Keratinocyte (primary cell): ENCODE measurements at places on chromosomes 7 and 10.

DNA sequence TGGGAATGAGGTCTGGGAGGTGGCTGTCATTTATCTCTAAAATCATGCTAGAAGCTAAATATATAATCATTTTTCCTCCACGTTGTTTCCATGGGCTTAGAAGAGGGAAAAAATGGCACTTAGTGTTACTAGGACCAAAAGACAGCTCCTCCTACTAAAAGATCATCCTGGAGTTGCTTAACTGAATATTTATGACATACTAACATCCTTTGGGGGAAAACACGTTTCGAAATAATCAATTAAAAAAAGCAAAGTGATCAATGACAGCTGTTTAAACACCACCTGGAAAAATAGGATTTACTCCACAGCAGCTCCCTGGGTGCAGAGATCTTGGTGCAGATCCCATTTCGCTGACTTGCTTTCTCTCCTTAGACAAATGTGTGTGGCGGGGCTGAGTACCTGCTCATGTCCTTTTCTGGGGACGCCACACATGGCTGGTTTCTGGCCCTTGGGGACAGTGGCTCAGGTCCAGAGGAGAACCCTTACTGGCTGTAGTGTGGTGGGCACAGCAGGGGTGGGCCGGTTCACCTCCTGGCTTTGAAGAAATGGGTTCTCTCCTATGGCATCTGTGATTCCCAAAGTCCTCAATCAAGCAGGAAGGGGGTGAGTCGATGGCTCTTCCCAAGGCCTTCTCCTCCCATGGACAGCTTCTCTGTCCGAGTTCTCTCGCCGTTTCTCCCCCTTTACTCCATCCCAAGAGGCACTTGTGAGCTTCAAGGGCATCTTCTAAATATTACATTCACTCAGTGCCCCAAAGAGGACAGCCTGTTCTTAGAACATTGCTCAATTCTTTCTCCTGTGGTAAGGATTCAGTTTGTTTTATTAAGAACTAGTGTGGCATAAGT is 156.4 kb upstream of the KLF14 start:
- no peak for DNase-seq

DNA sequence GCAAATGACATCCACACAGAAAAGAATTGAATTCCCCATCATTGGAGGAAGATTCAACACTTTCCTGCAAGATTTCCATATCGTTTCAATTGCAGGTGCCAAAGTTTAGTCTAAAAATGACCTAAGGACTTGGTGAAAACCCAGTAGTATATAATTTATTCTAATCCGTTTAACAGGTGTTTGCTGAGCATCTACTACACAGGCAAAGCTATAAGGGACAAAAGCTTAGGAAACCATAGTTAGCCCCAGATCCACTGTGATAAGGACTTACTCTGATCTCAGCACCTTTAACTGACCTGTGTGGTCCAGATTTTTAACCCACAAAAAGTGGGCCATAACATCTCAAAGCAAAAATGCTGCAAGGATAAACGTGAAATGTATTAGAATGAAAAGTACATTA is 19.1 kb downstream of the UBE2H start:
- DNase-seq: no peak

GRCh38 chr10:14873090-14873760 is 5.4 kb upstream of the SUV39H2 start:
- no peak for DNase-seq

DNA sequence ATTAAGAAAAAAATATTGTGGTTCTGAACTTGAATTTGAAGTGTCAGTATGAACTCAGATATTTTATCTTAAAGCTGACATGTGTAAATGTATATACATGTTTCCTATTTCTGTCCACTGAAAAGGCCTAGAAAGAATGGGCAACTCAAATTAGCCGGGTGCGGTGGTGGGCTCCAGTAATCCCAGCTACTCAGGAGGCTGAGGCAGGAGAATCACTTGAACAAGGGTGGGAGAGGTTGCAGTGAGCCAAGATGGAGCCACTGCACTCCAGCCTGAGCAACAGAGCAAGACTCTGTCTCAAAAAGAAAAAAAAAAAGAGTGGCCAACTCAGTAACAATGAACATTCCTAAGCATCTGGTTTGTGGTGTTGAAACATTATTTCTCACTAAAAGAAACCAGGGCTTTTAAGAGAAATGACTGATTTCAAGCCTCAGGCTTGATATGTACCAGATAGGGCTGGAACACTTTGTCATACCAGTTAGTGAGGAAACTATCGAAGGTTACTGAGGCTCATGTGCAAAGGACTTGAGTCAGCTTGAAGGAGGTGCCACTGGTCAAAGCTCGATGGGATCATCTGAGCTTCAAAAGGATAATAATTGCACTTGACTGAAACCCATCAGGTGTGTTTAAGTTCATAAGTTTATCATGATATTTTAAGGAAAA is 40.5 kb downstream of the AOAH start:
- peak; percentile 88 for DNase-seq

DNA sequence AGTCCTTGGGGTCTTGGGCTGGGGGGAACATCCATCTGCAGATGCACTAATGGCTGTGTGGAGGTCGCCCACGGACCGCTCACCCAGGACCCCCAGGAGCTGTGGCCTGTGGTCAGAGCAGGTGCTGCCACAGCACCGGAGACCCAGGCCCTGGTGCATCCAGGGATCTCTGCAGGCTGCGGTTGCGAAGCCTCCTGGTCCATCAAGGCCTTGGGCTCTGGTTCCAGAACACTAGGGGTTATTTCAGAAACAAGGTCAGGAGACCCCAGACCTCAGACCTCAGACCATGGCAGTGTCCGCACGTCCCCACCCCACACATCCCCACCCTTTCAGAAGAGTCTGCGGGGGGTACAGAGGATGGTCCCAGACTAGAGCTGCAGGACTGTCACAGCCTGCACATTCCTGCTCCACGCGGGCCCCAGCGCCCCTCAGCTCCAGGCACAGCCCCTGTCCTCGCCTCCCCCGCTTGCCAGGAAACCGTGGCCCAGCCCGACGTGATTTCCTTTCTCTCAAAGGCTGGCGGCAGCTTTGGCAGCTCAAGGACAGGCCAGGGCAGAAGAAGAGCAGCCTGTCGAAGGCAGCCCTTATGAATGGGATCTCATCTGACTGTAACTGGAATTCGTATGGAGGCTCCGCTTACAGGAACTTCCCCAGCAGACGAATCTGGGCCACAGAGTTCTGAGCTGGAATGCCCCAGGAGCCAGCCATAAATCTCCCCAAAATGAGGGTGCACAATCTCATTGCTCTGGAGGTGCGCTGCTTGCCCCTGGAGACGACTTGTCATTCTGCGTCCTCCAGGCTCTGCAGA is 136.2 kb upstream of the RET start:
- no peak for DNase-seq

GRCh38 chr10:86648704-86649427 is 5.5 kb upstream of the OPN4 start:
- DNase-seq: no peak

DNA sequence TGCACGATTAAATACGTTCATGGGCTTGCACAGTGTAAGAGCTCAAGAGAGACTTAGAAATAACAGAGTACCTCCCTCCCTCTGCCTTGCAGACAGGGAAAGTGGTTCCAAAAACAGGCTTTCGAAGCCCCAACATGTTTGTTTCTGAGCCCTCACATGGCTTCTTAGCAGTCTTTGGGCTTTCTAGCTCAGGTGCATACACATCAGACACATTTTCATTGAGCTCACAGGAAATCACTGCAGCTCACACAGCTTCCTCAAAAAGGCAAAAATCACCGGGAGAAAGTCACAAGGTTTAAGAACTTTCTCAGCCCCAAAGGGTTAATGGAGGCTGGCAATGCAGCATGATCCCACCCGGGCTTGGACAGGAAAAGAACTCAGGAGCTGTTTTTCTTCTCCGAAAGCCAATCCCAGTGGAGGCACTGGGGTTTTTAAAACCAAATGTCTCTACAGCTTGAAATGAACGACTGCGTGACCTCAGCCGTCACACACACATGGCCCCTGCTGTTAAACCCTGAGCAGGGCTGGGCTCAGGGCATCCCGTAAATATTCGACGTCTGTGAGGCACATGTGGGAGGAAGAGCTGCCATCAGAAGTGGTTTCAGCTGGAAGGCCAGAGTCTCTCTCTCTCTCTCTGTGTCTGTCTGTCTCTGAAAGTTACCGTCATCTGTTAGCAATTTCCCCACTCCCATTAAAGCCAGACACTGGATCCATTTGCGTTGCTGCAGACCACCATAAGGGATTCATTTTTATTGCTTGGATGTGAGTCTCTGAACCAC is 69.7 kb downstream of the CALML3 start:
- no peak for DNase-seq

DNA sequence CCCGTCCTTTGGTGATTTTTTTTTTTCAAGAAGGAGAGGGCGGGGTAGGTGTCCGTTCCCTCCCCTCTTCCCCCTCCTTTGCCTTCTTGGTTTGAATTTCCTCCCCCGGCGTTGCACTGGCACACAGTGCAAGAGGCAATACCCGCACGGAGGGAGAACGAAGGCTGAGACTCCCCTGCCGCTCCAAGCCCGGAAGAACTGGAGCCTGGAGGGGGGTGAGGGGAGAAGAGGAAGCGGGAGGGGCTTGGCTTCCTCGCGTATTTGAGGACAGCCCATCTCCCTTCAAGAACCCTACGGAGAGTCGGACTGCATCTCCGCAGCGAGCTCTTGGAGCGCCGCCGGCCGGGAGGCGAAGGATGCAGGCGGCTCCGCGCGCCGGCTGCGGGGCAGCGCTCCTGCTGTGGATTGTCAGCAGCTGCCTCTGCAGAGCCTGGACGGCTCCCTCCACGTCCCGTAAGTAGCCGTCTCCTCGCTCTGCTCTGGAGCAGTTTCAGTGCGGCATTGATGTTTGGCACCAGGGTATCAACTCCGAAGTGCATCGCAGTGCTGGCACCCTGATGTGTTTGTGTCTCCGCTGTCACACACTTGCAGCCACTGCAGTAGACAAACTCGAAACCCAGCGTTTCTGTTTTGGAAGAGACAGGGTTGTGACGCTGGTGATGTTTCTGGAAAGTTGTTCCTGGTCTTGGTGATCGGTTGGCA is at the start of gene CNTNAP2:
Gene CNTNAP2, plus strand, starts transcription at position 281 of the 702 bp plus-strand sequence. Its CDS starts 76 bp downstream, at position 357.
- no peak for DNase-seq

DNA sequence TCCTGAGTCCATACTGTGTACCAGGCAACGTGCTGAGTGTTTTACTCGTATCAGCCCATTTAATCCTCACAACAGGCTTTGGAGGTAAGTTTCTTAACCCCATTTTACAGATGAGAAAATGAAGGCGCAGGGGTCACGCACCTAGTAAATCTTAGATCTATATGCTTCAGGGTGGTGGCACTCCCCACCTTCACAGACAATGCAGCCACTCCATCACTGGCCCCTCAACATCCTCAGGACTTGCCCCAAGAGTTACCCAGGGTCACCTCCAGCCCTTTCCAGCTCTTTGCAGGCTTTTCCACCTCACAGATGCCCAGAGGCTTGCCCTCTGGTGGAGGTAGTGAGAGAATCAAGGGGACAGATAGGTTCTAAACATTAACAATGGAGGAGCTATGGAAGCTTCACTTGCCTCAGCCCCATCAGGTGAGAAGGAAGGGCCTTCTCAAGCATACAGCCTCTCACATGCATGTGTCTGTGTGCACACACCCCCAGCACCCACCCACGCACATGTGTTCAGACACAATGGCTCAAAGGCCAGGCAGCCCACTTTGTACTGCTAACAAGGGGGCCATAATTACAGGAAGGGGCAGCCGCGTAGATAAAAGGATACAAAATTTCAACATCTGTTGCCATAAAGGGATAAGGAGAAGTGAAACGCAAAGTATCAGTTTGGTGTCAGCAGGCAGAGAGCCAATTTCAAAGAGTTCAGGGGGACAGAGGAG is 29.1 kb downstream of the DPCD start:
- DNase-seq: no peak

DNA sequence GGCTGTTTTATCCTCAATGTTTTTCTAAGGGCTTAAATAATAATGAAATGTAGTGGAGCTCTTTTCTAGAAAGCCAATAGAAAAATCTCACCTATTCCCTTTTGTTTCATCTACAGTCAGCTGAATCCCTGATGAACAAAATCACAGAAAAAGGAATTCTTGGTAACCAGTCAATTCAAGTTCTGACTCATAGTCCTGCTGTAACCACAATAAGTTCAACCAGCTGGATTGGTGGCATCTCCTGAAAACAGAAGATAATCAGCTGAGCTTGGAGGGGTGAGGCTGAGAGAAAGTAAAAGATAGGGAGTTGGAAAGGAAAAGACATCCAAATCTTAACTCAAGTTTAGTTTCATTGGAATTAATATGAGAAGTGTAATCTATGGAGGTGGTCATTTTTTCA is 772.1 kb downstream of the CCSER2 start:
- no peak for DNase-seq

DNA sequence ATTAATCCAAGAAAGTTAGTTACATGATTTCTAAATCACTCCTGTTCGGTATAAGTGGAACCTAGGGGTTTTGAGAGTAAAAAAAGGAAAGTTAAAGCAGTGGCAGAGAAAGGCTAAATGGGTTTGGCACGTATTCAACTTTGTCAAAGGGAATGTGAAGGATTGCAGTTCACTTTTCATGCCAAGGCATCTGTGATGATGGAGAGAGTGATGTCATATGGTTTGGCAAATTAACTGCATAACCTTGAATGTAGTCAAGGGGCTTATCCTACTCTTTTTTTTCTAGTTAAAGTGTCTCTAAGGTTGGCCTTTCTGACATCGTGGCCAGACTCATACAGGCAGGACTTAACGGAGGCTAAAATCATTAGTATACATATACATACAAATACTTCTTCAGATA is 277.8 kb downstream of the EXOC4 start:
- no peak for DNase-seq

GRCh38 chr10:11017570-11018431 is at the start of gene CELF2:
TSS of gene CELF2 (plus strand) at chr10:11017872. CDS start at chr10:11018090, 218 bp downstream.
- no peak for DNase-seq

- no peak for DNase-seq
These were observed 36.6 kb downstream of the TCF7L2 start for GRCh38 chr10:112986544-112987190.

DNA sequence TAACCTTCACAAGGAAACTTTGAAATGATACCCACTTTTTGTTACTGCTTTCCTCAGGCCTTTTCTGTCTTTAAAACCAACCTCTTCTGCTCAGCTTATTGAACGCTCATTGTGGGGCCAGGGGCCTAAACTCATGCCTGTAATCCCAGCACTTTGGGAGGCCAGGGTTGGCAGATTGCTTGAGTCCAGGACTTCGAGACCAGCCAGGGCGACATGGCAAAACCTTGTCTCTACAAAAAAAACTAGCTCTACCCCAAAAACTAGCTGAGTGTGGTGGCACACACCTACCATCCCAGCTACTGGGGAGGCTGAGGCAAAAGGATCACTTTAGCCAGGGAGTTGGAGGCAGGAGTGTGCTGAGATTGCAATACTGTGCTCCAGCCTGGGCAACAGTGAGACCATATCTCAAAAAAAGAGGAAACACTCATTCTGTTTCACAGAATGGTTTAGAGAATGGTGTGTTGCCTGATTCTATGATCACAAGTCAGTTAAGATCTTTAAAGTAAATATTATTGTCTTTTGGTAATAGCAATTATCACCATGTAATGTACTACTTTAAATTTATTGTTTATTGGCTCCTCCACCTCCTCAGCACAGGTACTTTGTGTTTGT is 51.1 kb downstream of the KCTD7 start:
- no peak for DNase-seq

- DNase-seq: no peak
These were observed at the start of gene NAT16 for GRCh38 chr7:101180130-101180755. TSS of gene NAT16 (minus strand) at chr7:101180293. CDS start at chr7:101174807, 5,486 bp downstream.
